ENCODE measurements at places on chromosomes 4 and X.

DNA sequence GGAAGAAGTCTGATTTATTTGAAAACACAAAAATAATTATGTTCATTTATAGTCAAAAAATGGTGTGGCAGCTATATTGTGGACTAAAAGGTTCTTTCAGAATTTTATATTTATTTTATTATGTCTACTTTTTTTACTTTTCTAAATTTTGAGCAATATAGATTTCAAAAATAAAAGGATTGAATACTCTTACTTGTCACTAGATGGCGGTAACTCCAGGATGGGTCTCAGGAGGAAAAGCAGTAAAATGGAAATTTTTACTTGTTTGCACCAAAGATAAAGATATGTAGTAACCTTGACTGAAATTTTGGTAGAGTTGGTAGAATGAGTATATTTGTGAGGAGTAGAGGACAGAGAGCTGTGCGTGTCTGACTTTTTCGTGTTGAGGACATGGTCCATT lies 14.5 kb upstream of the DACH2 start:
- no peak for DNase-seq

GRCh38 chr4:81412946-81413495 lies 58.7 kb downstream of the RASGEF1B start:
- DNase-seq: no peak

- no peak for DNase-seq
Observed at GRCh38 chr4:31054295-31054694, 334.1 kb downstream of the PCDH7 start.

GRCh38 chr4:78787392-78788006 lies 11.3 kb downstream of the BMP2K start:
- no peak for DNase-seq

DNA sequence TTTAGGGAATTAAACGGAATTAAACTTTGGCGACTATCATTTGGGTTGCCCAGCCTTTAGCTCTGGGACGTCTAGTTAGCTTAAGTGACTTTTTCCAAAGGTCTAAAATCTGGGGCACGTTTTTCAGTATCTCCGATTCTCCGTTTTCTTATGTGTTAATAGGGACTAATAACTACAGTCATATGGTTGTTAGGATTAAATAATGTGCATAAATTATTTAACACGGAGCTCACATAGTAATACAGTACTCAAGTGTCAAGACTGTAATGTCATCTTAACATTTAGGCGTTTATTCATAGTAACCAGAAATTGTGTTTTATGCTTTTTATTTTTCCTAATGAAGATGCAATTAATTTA lies 466 bp upstream of the CCNA2 start:
- DNase-seq: no peak

DNA sequence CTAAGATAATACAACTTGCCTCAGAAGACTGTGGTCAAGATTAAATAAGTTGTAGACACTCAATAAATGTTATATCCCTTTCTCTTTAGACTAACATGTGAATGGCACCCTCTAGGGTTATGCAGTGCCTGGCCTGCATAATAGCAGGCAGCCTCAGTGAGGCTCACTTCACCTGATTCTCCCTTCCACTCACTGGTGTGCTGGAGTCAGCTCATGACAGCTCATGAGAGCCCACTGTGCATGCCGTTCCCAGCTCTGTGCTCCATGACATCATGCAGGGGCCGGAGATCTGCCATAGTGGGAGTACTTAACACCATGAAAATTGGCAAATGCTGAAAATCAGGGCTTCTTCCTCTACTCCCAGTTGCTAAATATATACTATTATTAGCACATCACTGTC lies 64.5 kb downstream of the TEC start:
- no peak for DNase-seq

DNA sequence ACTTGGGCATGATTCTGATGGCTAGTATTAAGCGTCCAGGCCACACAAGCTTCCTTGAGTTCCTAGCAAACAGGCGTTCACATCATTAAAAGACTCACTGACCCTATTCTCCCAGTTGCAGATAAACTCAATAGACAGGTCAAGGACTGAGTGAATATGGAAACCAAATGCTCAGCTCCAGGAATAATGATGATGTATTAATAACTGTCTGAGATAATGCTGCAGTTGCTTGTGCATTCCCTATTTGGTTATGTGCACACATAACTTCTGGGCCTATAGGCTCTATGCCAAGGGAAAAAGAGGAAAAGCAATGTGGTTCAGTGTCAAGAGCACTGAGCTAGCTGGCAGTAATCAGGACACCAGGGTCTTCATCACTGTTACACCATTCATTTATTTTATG lies 3.5 kb downstream of the RAB9B start:
- peak; percentile 37 for DNase-seq

GRCh38 chr4:19774690-19775256 lies 476.9 kb upstream of the SLIT2 start:
- no peak for DNase-seq

GRCh38 chr4:101921370-101921769 lies 130.8 kb downstream of the BANK1 start:
- no peak for DNase-seq

- no peak for DNase-seq
Observed at GRCh38 chrX:150465881-150466775, 102.3 kb upstream of the MTM1 start.

GRCh38 chr4:119080721-119081541 lies 54.7 kb upstream of the MYOZ2 start:
- DNase-seq: no peak

DNA sequence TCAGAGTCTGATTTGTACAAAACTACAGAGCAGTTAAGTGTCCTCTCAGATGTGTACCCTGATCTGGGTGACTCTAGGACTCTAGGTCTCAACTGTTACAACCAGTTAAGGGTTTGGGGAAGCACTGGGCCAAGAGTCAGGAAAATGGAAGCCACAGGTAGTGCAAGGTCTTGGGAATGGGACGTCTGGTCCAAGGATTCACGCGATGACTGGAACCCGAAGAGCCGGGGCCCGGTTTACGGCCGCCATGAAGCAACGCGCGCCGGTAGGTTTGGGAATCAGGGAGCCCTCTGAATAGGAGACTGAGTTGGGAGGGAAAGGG lies 321 bp upstream of the HPRT1 start:
- DNase-seq: no peak

GRCh38 chrX:74297766-74298165 lies 6.2 kb upstream of the ZCCHC13 start:
- no peak for DNase-seq

GRCh38 chr4:153781717-153782416 lies 7.0 kb downstream of the SFRP2 start:
- no peak for DNase-seq

GRCh38 chrX:11611161-11611560 lies 54.6 kb downstream of the ARHGAP6 start:
- DNase-seq: no peak

DNA sequence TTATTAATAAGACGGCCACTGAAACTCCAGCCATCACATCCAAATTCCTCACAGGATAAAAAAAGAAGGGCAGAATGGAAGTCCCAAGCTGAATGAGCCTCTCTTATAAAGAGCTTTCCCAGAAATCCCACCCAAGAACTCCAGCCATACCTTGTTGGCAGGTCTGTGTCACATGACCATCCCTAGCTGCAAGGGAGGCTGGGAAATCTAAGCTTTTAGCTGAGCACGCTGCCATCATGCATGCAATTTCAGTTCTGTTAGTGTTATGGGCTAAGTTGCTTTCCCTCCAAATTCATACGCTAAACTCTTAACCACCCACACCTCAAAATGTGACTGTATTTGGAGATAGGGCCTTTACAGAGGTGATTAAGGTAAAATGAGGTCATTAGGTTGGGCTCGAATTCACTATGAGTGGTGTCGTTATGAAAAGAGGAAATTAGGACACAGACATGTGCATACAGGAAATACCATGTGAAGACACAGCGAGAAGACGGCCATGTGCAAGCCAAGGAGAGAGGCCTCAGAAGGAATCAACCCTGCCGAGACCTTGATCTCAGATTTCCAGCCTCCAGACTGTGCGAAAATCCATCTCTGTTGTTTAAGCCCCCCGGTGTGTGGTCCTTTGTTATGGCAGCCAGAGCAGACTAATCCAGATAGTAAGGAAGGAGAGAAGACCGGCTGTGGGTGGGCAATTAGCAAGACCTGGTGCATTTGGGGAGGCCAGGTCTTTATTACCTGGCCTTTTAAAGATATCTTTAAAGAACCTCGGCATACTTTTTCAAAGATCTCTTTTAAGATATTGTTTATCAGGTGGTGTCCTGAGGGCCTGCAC lies 317.6 kb downstream of the BCOR start:
- DNase-seq: no peak

DNA sequence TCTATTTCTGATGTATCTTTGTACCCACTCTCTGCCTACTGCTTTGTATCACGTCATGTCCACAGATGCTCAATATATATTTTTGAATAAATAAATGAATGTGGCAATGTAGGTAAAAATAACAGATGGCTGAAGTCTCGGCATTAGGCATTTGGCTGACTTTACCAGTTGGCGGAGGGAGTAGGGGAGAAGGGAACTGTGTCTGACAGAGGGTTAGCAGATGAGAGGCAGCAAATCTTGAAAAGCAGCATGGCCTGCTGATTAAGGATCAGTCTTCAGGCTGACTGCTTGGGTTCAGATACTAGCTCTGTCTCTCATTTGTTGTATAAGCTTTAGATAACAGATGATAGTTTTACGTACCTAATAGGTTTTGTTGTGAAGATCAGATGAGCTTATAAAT lies 31.9 kb upstream of the RASGEF1B start:
- DNase-seq: peak; percentile 80

DNA sequence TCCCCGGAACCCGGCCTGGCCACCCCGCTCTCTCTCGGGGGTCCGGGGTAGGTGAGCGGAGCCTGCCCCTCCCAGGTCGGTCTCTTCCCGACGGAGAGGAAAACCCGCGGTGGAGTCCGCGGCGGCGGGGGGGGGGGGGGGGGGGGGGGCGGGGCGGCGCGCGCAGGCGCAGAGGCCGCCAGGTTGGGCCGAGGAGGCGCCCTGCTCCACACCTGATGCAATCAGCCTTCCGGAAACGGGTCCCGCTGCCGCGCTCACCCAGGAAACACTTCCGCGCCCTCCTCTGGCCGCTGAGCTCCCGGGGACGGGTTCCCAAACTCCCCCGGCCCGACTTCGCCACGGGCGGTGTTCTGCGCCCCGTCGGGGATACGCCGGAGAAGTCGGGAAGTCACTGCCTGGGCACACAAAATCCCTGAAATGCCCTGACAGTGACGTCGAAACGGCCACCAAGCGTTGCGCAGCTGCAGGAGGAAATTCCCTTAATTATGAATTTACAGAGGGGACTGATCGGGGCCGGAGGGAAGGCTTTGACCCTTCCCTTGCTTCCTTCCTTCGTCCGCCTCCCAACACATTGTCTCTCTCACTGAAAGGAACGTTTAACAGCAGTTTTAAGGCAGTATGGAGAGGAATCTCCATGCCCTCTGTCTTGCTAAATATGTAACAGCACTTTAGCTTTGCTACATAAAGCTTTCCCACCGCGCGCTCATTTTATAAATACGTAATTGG lies 2.1 kb upstream of the APBB2 start:
- peak; percentile 59 for DNase-seq

DNA sequence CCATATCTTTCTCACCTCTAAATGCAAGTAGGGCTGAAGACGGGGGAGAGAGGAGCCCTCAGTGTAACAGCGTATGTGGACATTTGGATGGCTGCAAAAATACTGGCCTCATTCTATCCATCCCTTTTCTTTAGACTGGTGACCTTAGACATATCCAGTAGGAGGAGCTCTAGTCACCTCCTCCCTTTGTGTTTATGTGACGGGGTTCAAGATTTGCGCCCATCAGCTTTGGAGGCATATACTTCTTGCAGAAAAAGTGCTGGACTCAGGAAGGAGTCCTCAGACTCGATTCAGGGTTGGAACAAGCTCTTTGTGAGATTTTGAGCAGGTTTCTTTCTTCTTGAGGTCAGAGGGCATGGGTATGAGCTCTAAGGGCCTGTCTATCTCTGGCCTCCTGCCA lies 86.2 kb downstream of the MAMLD1 start:
- DNase-seq: no peak

DNA sequence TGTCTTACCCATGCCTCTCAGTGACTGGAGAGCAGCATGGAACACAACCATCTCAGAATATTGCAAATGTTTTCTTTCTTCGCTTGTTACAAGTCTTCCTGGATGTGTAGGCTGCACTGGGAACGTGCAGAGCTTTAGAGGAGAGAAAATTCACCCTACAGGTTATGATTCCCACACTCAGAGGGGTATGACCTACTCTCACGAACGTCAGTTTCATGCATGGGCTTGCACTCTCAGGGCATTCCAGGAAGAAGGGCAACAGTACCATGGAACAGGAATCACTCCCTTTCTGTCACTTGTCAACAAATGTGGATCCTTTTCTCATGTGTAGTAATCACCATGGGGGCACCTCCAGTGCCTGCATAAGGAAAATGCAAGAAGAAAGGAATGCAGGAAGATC lies 75.8 kb downstream of the NBDY start:
- DNase-seq: no peak

DNA sequence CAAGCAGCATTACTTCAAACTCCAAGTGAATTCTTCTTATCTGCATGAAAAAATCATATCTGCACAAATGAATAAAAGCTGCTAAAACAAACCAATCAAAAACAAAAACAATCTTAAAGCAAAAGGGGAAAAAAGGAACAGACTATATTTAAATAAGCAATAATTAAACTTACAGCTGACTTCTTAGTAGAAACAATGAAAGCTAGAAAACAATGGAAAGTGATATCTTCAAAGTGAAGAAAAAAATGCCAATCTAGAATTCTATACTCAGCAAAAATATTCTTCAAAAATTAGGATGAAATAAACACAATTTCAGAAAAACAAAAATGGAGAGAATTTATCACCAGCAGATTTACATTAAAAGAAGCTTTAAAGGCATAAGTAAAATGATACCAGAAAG lies 20.0 kb downstream of the STBD1 start:
- DNase-seq: no peak

DNA sequence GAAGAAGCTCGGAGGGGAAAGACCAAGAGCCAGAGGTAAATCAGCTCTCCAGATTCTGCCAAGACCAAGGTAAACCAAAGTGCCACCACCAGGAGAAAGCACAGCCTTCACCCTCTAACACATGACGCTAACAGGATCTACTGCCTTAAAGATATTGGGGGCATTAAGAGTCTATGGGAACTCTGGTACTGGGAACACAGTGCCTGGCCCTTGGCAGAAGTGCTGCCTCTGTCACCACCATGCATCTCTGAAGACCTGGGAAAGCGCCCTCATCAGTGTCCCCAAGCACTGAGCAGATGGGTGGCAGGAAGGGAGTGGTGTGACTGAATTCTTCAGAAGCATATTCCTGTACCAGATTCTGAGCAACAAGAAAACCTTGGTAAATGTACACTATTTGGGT lies 1.3 kb downstream of the QDPR start:
- peak; percentile 54 for DNase-seq

DNA sequence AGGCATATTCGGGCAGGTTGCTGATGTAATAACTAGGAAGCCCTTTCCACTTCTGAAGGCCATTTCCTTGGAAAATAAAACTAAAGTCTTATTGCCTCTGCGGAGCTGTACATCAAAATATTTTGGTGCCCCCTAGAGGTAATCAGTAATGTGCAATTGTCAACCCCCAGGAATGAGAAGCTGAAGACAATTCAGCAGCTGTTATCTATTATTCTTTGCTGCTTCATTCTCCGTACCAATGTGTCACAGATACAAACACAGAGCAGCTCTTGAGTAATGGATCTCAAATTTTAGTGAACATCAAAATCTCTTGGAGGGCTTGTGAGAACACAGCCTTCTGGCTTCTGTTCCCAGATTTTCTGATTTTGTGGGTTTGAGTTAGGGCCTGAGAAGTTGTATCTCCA lies 3.5 kb upstream of the SLIT2 start:
- peak; percentile 50 for DNase-seq

- no peak for DNase-seq
Observed at GRCh38 chr4:176799653-176800052, 6.9 kb upstream of the VEGFC start.

- no peak for DNase-seq
Observed at GRCh38 chr4:87209182-87209581, 11.2 kb downstream of the KLHL8 start.
